ENCODE measurements at places on chromosomes 13 and 19.

DNA sequence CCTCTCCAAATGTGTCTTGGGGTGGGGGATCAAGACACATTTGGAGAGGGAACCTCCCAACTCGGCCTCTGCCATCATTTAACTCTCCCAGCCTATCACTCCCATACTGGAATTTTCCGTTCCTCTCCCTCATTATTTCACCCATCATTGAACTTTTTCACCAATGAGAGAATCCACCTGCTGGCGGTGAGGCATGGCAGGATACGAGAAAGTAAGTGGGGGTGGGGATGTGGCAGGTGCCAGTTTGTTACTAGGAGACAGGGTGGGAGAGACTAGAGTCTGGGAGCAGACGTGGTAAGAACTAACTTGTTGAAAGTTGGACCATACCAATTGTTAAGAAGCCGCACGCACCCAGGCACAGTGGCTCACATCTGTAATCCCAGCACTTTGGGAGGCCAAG, 6.9 kb downstream of the GIPR start:
- no peak for ATAC-seq

- peak; percentile 98 for ATAC-seq
These were observed 1000.6 kb downstream of the OLFM4 start for GRCh38 chr13:54029226-54029625.

DNA sequence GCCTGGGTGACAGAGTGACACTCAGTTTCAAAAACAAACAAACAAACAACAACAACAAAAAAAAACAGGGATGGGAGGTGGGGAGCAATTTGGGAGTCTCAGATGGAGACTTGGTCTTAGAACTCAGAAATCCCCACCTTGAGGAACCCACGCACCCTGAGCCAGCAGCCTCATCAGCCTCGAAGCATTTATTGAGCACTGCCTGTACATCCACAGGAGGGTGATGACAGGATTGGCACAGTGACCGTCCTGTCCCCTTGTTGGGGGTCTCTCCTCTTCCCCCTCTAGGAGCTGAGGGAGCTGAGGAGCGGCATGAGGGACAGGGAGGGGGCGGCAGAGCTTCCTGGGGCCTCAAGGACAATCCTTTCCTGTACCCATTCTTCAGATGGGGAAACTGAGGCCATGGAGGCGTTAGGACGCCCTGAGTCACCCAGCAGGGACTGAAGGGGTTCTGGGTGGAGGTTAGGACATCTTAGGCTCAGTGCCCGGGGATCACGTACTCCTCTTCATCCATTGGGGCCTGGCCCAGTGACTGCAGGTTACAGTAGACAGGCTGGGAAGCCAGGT, 5.6 kb downstream of the GDF15 start:
- no peak for ATAC-seq

GRCh38 chr13:113802761-113803160, 43.7 kb downstream of the TMEM255B start:
- ATAC-seq: no peak

- no peak for ATAC-seq
These were observed 71.6 kb downstream of the TM9SF2 start for GRCh38 chr13:99572921-99573320.

DNA sequence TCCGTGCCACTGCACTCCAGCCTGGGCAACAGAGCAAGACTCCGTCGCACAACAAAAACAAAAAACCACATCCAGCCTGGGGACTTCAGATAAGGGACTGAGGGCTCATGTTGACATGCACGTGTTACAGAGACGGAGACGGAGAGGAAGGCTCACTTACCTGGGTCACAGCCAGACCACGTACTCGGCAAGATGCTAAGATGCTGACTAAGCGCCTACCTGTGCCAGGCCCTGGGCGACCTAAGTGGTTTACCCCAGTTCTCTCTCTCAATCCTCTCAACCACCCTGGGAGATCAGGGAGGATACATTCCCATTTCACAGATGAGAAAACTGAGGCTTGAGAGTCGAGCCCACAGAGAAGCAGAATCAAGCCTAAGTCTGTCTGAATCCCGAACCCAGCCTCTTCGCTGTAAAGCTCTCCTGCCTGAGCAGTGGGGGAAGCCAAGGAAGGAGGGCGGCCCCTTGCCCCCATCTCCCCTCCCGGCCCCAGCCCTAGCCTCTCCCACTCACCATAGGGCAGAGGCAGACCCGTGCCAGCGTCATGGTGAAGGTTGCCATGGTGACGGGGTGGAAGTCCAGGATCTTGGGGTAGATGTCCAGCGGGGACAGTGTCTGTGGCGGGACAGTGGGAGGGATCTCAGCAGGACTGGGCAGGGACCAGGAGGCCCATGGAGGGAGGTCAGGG, 13.5 kb downstream of the ERCC2 start:
- no peak for ATAC-seq

DNA sequence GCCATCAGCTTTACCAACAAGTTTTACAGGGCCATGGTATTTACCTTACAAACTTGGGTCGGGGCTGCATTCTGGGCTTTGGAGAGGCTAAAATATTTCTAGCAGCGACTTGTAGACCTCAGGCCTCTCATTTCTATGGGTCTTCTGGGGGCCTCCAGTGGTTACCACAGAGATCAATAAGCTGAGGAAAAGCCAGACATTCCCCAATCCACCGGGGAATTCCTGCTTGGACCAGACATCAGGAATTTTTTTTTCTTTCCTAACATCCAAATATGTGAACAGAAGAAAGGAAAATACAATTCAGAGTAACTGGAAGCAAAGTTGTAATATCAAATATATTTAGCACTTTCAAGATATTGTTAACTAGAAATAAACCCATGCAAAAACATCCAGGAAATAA, 1.5 kb downstream of the DZIP1 start:
- no peak for ATAC-seq

- no peak for ATAC-seq
These were observed 4.3 kb upstream of the IFNL2 start for GRCh38 chr19:39263912-39264305.

DNA sequence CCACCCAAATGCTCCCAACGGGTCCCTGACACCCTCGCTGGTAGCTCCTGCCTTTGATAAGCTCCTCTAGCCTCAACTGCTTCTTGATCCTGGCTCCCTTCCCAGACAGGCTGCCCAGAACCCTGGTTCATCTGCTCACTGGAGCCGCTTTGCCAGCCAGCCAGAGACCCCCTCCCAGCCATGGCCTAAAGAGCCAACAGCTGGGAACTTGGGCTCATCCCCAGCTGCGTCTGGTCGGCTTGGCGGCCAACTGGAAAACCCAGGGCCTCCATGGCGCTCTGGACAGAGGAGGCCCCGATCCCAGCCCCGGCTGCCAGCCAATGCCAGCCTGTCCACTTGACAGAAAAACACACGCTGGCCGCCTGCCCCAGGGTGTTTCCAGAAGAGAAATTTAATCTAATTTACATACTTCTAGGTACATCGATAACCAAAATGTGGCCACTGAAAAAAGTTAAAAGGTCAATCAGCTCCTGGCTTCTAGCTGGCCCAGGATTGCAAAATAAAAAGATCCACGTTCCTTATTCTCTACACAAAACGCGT, 3.0 kb upstream of the AKAP8L start:
- no peak for ATAC-seq

GRCh38 chr13:98752467-98753290, at the start of gene SLC15A1:
Gene SLC15A1, minus strand, starts transcription at chr13:98752672. Its CDS starts 74 bp downstream, at chr13:98752598.
- ATAC-seq: peak; percentile 40

DNA sequence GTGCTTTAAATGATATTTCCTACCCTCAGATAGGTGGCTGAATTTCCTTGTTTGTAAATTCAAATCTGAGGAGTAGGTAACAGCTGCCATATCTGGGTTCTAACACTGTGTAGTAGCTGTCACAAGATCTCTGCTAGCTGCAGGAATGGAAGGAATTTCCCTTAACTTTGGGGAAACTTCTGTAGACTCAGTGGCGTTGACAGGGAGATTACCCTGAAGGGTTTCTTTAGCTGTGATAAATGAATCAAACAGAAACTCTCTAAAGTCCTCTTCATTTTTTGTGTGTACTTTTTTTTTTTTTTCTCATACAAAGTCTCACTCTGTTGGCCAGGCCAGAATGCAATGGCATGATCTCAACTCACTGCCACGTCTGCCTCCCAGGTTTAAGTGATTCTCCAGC, 5.3 kb upstream of the EPSTI1 start:
- ATAC-seq: peak; percentile 74

DNA sequence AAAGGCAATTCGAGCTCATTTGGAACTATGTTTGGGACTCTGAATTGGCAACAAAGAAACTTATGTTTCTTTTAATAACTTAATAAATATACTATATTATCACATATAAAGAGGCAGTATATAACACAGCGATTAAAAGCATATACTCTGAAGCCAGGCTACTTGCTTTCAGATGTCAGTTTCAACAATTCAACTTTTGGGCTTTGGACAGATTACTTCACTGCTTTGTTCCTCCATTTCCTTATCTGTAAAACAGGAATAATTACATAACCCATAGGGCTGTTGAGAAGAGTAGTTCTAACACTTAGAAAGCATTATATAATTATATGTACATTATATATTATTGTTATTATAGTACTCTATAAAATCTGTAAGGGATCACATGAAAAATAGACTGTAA, 107.2 kb downstream of the EDNRB start:
- ATAC-seq: no peak

GRCh38 chr13:67880916-67881315, 650.8 kb upstream of the PCDH9 start:
- no peak for ATAC-seq

GRCh38 chr13:82878536-82878935, 1003.7 kb downstream of the SLITRK1 start:
- no peak for ATAC-seq

GRCh38 chr13:94122300-94122915, 357.1 kb downstream of the DCT start:
- ATAC-seq: no peak

DNA sequence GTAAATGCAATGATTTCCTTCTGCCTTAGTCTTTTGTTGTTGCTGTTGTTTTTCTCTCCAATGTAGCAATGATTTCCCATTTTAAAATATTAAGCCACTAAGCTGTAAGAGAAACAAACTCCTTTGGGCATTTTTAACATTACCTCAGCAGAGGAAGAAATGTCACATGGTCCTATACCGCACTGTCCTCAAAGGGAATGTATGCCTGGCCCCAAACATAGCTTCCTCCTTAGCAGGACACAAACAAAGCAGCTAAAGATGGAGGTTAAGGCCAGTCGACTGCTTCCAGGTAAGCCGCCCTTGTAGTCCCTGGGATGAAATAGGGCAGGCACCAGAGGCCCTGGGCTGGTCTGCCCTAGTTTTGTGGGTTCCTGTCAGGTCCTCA, 249.0 kb downstream of the TSHZ3 start:
- no peak for ATAC-seq

DNA sequence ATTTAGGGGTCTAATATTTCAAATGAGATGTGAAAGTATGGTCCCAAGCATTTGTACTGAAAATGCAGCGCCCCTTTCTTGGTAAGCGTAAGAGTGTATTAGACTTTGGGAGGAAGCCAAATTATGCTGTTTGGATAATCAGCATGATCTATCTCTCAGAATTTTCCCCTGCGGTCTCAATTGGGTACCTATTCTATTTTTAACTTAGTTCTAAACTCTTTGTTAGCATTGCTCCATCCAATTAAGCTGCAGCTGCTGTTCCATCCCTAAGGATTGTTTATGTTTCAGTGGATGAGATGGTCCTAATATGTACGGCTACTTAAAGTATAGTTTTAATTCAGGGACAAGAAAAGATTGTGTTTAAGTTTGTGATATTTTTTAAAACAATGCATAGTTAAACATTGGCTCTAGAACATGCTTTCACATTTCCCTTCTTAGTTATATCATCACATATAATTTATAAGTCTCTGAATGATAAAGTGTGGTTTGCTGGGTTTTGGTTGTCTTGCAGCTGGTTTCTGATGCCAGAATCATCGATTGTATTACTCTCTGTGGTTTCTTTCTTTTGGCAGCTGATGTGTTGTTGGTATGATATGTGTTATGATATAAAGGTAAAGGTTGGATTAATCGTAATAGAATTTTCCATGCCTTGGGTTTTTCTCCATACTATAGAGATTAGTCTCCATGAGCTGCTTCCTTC, 15.0 kb downstream of the POLR1D start:
- no peak for ATAC-seq

- ATAC-seq: no peak
These were observed 273.5 kb downstream of the FGF14 start for GRCh38 chr13:102128216-102128810.

DNA sequence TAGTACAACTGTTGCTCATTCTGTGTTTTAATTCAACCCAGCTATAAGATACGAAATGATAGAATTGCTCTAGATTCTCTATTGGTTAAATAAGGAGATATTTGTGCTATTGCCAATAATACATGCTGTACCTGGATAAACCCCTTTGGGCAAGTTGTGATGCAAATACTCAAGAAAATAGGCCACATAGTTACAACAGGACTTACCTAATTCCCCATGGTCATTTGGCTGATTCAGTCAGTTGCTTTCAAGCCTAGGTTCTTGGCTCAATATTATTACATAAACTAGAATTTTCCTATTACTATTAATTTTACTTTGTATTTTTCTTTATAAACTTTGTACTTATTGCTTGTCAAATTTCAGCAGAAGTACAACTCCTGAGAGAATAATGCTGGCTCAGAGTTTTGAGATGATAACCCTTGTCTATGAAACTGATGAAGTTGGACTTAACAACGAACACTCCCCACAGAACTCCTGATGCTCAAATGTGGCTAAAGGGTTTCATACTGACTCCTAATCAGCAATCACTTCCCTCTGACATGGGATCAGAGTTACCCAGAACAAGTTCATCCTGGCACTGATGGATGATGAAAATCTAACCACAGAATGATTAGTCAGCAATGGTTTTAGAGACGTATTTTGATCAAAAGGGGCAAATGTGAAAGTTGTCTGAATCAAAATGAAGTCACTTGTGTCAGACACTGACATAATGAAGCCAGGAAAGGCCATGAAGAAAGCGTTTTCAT, 221.1 kb downstream of the ITGBL1 start:
- no peak for ATAC-seq

DNA sequence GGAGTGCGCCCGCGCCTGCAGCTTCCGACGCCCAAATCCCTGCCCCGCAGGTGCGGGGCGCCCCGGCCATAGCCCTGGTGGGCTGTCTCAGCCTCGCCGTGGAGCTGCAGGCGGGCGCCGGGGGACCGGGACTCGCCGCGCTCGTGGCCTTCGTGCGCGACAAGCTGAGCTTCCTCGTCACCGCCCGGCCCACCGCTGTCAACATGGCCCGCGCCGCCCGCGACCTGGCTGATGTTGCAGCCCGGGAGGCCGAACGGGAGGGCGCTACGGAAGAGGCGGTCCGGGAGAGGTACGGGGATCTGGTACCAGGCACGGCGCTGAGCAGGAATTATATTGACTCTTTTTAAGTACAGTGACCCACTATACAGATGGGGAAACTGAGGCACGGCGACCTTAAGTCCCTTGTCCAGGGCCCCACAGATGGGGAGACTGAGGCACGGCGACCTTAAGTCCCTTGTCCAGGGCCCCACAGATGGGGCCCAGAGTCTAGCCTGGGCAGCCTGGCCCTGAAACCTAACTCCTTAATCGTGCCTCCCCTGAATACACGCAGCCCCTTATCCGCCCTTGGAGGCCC, 586 bp downstream of the MRI1 start:
- peak; percentile 77 for ATAC-seq

DNA sequence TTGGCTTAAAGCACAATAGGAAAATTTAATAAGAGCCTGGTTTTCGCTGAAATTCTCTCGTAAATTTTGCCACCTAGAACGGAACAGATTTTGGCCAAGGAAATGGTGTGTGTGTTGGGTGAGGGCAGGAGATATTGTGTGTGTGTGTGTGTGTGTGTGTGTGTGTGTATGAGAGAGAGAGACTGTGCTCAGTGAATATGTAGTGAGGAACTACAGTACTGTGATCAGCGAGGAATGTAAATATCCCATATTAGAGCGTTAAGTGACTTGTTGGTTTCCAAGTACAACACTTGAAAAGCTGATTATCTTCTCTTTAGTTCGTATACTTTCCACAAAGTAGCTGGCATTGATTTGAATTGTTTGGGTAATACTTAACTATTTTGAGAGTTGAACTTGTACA, 738.9 kb downstream of the PCDH9 start:
- no peak for ATAC-seq

- ATAC-seq: no peak
These were observed 84.7 kb upstream of the DOCK9 start for GRCh38 chr13:99062593-99062992.
